ENCODE measurements at places on chromosomes 3 and 15.

DNA sequence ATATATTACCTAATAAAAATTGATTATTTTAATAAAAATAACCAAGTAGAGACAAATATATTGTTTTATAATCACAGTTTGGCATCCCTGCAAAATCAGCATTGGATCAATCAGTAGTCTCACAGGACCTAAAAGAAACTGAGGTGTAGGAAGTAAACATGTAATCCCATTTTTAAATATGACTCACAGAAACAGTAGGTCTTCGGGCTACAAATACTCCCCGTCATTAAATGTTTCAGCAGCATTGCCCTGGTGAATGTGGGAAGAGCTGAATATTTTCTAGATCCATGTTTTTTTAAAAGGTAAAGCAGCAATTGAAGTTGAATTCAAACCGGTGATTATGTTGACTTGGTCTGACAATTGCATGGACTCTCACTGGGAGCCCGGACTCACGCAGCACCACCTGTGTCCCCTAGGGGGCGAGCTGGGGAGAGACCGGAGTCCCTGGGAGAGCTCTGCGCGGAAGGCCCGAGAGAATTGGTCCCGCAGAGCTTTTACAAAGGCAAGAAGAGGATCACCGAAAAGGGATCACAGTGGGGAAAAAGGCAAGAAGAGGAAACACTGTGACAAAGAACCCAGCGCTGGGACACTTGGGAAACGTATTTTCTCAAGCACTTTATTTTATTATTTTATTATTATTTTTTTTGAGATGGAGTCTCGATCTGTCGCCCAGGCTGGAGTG lies 17.2 kb upstream of the USP3 start:
- DNase-seq = peak; percentile 27

DNA sequence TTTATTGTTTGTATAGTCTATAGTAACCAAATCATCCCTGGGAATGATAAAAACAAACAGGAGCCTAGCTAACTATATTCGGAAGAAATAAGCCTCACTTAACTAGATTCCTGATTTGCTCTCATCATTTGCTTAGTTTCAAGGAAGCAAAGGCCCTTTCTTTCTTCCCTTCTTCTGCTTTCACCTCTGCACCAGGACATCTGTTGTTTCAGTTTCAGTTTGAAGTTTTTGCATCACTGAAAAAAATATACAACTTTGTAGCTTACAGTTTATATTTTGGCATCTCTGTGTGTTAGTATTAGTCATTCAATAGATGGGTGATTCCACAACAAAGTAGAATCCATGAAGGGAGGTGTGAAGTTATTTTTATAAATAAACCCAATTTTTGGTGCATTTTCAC lies 113.6 kb upstream of the SNTN start:
- no peak for DNase-seq

DNA sequence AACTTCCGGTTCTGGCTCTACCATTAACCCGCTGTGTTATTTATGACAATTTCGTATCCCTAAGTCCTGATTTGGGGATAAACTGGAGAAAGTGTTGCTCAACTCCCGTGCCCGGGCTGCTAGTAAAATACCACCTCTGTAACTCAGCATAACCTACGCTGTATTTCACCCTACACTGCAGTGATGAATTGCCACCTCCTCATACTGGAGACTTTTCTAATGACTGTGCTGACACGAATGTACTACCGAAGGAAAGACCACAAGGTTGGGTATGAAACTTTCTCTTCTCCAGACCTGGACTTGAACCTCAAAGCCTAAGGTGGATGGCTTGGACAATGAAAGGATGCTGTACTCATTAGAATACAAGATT lies 16.5 kb downstream of the SLC51A start:
- no peak for DNase-seq

DNA sequence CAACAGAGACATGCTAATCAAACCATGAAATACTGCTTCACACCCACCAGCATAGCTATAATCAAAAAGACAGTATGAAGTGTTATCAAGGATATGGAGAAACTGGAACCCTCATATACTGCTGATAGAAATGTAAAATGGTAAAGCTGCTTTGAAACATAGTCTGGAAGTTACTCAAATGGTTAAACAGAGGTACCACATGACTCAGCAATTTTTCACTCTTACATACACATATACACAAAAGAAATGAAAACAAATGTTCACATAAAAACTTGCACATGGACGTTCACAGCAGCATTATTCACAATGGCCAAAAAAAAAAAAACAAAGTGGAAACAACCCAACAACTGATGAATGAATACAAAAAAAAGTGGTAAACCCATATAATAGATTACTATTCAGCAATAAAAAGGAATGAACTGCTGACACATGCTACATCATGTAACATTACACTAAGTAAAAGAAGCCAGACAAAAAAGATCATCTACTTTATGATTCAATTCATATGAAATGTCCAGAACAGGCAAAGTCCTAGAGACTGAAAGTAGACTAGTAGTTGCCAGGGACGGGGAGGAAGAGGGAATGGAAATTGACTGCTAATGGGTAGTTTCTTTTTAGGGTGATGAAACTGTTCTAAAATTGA lies 23.2 kb downstream of the ZNF148 start:
- DNase-seq = no peak

GRCh38 chr15:98671060-98672008 lies 23.0 kb downstream of the IGF1R start:
- DNase-seq = no peak

DNA sequence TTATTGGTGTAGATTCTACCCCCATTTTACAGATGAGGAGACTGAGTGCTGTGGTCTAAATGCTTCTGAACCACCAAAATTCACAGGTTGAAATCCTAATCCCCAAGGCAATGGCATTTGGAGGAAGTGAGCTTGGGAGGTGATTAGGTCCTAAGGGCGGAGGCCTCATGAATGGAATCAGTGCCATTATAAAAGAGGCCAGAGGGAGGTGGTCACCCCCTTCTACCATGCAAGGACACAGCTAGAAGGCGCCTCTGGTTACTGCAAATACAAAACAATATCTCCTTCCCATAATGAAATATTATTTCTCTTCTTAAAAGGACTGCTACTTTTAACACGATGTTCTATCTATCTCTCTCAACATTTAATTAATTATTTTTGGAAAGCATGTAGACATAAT lies 223.5 kb downstream of the NEK10 start:
- no peak for DNase-seq

DNA sequence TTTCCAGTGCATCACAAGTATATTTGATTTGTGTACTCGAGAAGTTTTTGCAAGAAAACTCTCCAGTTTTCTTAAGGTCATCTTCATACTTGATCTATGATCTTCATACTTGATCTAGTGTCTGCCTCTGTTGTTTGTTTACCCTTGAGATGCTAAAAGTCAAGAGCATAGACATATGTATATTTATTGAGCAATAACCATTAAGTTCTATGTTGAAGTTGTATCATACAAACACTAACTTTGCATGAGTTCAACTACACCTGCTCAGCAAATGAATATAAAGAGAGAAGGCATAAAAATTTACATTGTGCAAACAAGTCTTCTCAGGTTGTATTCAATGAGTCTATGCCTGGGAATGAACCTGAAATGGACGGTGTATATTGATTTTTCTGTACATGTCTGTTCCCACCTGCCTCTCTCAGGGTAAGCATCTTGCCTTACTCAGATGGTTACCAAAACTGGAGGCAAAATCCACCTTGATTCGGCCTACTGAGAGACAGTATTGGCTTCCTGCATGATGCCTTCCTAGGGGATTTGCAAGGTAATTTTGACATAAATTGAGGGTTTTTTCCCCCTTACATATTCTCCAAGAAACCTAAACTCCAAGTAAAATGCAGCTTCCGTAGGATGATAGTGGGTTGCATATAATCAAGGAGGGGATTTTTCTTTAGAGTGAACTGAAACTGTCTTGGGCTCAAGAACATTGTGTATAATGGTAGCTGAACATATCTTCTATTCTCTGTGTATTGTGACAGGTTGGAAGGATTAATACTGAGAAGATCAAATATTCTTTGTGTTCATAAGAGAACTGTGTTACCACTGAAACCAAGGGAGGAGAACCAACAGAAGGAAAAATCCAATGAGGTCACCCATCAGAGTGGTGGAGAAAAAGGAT lies 110.4 kb downstream of the FILIP1L start:
- no peak for DNase-seq

DNA sequence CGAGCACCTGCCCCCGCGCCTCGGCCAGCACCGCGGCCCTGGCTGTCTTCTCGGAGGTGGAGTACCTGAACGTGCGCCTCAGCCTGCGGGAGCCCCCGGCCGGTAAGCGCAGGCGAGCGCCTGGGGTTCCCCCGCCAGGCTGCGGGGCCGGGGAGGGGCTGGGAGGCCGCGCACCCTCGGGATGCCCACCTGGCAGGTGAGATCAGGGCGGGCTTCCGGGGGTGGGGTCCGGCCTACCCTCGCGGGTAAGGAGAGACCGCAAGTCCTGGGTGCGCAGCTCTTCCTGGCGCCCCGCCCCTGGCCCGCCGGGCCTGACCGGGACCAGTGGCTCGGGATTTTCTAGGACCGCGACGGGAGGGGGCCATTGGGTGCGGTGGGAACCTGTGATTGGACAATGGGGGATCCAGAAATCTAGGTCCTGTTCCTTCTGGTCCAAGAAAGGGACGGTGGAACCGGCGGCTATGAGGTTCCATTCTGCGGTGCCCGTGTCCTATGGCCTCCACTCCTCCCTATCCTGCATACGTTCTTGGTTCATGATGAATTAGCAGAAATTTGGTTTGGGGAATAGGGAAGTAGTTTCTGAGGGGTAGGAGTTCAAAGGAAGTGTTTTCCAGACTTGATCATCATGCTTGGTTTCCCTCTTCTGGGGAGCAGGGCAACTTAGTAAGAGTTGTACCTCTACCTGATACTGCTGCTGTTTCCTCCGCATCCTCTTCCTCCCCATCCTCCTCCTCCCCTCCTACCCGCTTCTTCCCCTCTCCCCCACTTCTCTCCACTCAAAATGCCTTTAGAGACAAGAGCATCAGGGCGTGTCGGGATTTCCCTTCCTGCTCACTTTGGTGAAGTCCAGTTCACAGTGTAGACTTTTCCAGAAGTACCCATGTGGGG lies 808 bp downstream of the ARRDC4 start:
- no peak for DNase-seq

GRCh38 chr3:61980041-61980440 lies 393.3 kb downstream of the FEZF2 start:
- DNase-seq = no peak

Measured in NCI-H2107 (cell line).